NCI-H226 (cell line): ENCODE measurements at places on chromosomes 3 and 15.

- no peak for DNase-seq
These were observed 10.3 kb downstream of the RASGRP1 start for GRCh38 chr15:38554354-38554753.

DNA sequence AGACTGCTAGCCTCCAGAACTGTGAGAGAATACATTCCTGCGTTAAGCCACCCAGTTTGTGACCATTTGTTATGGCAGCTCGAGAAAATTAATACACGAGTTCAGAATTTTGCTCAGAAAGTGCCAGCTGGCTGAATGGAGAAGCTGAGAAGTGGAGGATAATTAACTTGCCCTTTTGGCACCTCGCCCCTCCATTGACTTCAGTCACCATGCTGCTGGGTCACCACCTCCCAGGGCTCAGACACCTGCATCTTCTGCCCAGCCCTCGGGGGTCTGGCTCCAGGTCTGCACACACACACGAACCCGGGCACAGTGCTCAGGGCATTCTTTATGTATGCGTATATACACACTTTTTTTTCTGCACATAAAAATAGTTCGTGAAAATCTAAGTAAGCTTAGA is 32.0 kb downstream of the AMOTL2 start:
- DNase-seq = no peak

GRCh38 chr15:51199541-51199940 is 104.8 kb upstream of the TNFAIP8L3 start:
- DNase-seq = no peak

DNA sequence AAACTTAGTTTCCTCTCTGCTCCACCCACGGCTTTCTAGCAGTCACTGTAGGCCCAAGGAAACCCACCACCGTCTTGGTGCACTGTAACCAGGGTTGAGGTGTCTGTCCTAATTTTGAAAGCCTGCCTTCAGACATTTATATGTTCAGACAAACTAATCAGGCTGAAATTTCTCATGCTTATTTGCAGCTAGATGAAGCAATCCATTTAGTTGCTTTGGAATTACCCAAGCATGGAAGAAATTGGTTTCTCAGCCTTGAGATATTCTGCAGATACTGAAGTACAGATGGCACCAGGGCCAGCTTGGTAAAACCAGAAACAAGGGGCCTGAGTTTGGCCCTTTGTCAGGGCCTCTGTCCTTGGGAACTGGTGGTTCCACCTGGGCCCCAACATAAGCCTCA is 105.4 kb downstream of the CACNA1D start:
- DNase-seq = no peak

DNA sequence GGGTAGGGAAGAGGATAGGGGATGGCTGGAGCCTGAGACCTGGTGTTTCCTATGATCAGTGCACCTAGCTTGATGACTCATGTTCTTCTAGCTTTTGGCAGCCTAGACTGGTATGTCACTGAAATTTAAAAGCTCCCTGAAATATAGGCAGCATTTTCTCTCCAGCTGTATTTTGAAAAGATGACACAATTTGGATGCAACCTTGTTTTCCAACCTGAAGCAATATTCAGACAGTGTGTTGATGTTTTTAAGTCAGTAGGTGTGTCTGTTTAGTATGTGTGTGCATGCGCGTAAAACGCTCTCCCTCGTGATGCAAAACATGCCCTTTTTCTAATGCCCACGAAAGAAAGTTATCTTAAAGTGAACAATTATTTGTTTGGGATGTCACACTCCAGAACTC is 58.5 kb downstream of the RPL22L1 start:
- peak; percentile 68 for DNase-seq

GRCh38 chr15:90819390-90819789 is 49.0 kb upstream of the FURIN start:
- no peak for DNase-seq

GRCh38 chr3:20405744-20406143 is 219.7 kb upstream of the SGO1 start:
- DNase-seq = peak; percentile 34

DNA sequence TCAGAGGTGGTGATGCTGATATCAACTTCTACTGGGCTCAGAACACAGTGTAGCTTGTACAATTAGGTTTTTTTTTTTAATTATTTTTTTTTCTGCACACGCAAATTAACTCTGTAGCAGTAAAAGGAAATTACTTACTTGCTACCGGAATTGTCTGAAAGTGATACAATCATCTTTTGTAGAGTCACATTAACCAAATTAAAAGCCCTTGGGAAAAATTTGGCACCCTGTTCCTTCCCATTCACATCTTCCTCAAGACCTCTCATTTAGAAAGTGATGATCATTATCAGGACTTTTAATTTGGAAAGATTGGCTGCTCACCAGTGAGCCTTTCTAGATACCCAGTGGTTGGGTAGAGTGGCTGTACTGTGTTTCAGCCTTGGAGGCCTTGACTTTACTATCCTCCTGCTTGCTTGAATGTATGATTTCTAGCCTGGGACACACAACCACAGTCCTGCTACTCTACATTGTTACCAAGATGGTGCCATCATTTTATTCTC is 158.3 kb downstream of the ECT2 start:
- DNase-seq = no peak

DNA sequence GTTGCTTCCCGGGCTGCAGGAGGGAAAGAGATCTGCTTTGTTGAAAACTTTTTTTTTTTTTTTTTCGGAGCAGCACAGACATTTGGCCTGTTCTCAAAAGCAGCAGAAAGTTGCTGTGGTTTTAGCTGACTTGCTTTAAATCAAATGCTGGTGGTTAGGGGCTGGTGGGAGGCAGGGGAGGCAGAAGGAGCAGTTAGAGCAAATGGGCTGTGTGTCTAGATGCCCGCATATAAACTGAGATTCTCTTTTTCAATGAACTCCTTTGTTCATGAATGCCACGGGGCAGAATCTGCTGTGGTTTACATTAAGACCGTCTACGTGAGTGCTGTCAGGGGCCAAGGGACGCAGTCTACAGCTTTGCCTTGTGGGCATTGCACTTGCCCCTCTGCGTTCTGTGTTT is 95.9 kb downstream of the FLNB start:
- DNase-seq = no peak

DNA sequence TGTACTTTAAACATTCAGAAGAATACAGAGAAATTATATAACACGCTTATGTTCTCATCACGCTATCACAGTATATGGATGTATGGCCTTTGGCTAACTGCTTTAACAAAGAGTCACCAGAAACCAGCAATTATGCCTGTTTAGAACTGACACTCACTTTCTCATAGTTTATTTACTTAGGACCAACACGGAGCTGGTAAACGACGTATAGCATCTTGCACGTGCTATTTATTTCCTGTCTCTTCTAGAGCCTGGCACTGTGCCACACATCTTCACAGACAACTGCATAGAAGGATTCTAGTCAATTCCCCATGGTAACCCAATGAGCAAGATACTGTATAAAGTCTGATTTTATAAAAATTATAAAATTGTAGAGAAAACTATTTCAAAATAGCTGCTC is 43.6 kb downstream of the TBC1D2B start:
- DNase-seq = no peak

DNA sequence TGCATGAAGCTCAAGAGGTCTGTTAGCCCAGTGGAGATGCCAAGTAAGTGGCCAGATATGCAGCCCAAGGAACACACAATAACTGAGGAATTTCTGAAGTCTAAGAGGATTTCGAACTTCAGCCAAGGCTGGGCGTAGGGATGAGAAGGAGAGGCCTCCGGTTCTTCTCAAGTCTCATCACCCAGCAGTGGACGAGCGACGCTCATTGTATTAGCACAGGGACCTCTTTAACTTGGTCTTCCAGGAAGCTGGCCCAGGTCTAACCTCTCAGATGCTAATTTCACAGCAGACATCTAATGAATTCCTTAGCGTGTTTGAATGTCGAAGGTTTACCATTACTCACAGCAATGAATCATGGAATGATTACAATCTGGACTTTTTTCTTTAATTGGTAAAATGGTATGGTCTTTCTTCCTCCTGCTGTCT is 85.0 kb downstream of the HES1 start:
- no peak for DNase-seq

GRCh38 chr15:58650102-58650501 is 99.4 kb downstream of the ADAM10 start:
- DNase-seq = no peak

- no peak for DNase-seq
These were observed 2.7 kb downstream of the RYR3 start for GRCh38 chr15:33313491-33313890.

DNA sequence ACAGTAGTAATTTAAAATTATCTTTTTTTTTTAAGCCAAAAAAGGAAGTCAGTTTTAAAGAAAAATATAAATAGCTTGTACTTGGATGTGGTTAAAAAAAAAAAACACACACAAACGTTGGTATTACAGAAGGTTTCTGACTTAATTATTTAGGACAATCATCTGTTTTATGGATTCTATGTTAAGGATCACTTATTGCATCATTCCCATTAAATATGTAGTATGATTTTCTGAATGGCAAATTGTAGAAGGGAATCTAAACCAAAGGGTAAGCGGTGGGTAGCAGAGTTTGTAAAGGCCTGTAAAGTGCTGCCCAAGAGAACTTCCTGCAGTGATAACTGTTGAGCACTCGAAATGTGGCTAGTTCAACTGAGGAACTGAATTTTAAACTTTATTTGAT is 8.0 kb downstream of the SENP2 start:
- no peak for DNase-seq

- no peak for DNase-seq
These were observed 80.0 kb downstream of the AAGAB start for GRCh38 chr15:67174446-67174845.

- DNase-seq = no peak
These were observed 36.8 kb upstream of the DHX36 start for GRCh38 chr3:154361099-154361498.

DNA sequence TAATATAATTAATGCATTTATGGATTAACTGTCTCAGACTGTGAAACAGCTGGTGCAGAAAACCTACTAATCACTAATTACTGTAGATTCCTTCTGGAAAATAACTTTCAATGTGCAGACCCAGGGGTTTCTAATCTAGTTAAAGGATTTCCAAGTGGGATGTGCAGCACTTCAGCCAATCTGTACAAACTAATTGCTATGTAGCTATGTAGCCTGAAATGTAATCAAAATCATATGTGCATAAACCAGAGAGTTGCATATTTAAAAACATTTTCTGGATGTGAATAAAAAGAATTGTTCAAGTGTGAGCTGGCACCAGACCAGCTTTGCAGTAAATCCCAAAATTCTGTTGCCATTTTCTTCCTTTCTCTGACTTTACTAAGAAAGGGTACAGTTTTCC is 127.5 kb upstream of the CD96 start:
- DNase-seq = no peak

GRCh38 chr3:64209866-64210621 is 15.2 kb downstream of the PRICKLE2 start:
- DNase-seq = no peak

- DNase-seq = no peak
These were observed 193.4 kb downstream of the ZNF621 start for GRCh38 chr3:40718209-40718608.
